ENCODE measurements at places on chromosomes 4 and X.

DNA sequence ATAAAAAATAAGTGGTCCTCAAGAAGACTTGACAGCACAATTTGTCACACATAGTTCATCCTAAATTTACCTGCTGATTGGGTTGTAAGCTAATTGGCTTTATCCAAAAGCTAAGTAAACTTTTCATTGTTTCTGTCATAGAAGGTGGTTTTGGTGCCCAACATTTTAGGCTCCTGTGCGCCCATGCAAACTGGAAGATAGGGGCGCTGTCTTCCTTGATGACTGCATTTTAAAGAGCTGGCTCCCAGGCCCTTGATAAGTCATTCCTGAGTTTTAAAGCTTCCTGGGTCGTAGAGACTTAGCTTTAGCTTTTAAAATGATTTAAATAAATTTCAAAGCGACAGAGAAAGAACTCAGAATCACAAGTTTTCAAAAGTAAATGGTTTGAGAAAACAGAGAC lies 625.4 kb upstream of the GALNT7 start:
- no peak for DNase-seq

GRCh38 chr4:40003986-40004385 lies 26.3 kb upstream of the PDS5A start:
- DNase-seq, result no peak

GRCh38 chrX:3141031-3141430 lies 99.8 kb downstream of the ARSF start:
- no peak for DNase-seq

DNA sequence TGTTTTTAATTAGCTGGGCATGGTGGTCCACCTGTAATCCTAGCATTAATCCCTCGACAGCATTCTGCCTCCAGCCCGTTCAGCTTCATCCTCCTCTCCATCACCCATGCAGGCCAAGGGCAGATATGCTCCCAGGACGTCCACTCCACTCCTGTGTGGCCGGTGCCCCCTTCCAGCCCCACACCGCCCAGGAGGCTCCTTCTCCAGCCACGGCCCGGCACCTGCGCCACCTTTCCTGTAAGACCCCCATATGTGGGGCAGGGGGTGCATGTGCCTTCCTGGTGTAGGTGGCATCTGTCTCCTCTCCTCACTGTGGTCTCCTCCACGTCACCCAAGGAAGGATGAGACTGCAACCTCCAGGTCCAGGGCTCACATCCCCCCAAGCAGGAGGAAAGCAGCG lies 57.0 kb upstream of the MXD4 start:
- DNase-seq, result no peak

DNA sequence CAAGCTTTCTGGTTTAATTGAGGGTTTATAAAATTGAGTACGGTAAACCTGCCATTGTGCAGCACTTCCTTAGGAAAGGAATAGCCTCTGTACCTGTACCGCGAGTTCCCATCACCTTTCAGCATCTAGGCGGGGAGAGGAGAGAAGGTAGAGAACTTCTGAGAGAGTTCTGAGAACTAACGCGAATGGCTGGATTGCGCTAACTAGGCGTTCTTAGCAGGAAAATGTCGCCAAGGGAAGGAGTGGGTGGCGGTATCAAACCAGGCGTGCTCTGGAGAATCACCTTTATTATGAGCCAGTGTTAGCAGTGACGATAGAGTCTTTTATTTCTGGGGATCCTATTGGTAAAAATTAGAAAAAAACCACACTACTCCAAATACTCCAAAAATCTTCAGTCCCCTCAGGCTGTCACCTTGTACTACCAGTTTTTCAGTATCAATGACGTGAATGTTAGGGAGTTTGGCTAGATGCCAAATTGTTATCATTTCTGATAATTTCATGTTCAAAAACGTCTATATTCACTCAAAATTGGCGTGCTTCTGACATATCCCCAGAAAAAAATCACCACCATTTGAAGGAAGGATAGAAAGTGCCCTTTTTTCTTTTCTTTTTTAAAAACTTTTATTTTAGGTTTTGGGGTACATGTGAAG lies 1.4 kb downstream of the UGT8 start:
- no peak for DNase-seq

DNA sequence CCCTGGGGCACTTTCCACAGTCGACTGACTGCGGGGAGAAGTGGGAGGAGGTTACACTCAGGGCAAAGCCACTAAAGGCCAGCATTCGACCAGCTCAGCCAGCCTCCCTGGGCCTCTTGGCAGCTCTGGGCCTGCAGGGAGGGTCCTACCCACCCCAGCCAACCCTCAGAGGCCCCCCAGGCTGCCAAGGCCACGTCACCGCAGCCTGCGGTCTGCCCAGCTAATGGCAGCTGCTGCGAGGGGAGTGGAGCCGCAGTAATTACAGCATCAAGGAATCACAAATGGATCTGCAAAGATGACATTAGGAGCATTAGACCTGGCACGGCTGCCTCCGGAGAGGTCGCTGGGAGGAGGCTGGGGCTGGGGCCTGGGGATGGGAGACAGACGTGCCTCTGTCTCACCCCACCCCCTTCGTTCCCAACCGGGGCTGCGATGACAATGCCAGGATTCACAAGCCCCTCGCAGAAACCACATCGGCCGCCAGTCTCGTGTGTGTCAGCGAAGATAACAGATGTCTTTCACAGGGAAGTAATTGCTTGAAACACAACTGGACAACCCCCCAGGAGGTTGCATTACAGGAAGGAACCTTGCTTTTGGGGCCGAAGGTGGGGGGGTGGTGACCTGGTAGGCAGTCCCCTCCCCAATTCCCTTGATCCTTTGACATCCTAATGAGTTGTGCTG lies 367.6 kb downstream of the BCOR start:
- peak; percentile 85 for DNase-seq

GRCh38 chr4:169037506-169037905 lies 27.5 kb upstream of the CBR4 start:
- DNase-seq, result peak; percentile 32

- no peak for DNase-seq
Observed at GRCh38 chr4:75679876-75680575, 6.8 kb upstream of the G3BP2 start.

GRCh38 chr4:113979905-113980615 lies 613 bp upstream of the ARSJ start:
- DNase-seq, result peak; percentile 55

DNA sequence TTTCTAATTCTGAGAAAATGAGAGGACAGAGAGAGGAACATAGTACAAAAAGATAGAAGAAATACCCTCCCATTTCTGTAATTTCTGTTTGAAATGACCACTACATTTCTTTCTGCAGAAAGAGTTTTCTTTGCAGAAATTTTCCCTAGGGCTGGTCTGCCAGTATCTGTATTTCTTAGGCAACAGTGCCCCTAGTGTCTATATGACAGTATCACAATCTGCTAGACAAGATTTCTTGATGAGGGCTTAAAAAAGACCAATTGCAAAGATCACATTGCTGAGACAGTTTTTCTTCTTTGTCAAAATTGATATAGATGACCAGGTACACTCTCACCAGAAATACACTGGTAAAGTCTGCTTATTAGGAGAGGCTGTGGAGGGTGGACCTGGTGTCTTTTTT lies 81.0 kb upstream of the ZDHHC15 start:
- peak; percentile 29 for DNase-seq

GRCh38 chrX:23003116-23003515 lies 3.4 kb downstream of the DDX53 start:
- DNase-seq, result peak; percentile 25

GRCh38 chr4:121448231-121448630 lies 67.4 kb upstream of the QRFPR start:
- DNase-seq, result no peak

DNA sequence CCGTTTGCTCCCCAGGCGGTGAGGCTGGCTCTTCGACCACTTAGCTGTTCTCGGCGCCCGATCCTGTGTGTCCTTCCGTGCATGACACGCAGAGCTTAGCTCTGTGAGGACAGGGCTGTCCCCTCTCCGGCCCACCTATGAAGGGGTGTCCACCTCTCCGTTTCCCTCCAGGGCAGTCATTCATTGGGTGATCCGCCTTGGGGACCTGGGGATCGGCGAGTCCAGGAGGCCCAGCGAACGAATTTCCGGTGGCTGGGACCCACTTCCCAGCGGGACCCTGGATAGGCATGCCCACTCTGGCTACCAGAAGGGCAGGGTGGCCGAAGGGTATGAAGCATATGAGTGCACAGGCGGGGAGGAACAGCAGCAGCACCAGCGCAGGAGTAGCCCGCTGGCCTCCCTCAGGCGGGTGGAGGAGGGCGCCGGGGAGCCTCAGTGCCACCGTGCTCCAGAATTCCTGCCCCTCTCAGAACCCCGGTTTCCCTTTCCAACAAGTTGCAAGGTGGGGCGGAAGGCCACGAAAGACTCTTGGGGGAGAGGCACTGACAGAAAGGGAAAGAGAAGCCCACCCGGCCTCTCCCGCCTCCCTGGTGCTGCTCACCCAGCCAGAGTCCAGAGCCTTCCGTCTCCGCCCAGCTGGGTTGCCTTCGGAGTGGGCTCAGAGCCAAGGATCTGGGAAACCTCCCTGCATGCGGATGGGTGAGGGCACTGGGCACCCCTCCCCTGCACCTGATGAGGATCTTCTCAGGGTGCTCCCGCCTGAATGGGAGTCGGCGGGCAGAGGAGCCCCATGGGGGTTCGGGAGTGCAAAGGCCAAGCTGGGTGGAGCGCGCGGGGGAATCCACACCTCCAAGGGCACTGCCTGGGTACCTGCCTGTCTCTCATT lies 8.6 kb downstream of the HMX1 start:
- no peak for DNase-seq

GRCh38 chr4:147732518-147733235 lies 789 bp downstream of the ARHGAP10 start:
- peak; percentile 70 for DNase-seq

GRCh38 chr4:138437263-138437851 lies 195.2 kb upstream of the SLC7A11 start:
- no peak for DNase-seq
